ENCODE measurements at places on chromosomes 2 and 18.

DNA sequence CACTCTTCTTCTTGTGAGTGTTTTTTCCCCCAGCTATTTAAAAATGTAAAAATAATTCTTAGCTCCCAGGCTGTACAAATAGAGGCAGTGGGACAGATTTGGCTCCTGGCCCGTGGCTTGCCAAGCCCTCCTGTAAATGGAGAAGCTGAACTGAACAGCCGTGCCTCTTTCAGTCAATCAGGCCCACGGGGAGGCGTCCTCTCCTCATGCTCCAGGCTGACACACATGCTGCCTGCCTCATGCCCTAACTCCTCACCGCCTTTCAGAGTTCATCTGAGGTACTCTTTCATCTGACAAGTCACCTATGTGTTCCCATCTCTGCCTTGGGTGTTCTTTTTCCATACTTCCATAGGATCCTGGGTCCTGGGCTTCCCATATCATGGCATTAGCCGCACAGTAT is 58.9 kb downstream of the BMP10 start:
- DNase-seq: peak; percentile 51

GRCh38 chr18:46169464-46169941 is 65.3 kb downstream of the HAUS1 start:
- no peak for DNase-seq

DNA sequence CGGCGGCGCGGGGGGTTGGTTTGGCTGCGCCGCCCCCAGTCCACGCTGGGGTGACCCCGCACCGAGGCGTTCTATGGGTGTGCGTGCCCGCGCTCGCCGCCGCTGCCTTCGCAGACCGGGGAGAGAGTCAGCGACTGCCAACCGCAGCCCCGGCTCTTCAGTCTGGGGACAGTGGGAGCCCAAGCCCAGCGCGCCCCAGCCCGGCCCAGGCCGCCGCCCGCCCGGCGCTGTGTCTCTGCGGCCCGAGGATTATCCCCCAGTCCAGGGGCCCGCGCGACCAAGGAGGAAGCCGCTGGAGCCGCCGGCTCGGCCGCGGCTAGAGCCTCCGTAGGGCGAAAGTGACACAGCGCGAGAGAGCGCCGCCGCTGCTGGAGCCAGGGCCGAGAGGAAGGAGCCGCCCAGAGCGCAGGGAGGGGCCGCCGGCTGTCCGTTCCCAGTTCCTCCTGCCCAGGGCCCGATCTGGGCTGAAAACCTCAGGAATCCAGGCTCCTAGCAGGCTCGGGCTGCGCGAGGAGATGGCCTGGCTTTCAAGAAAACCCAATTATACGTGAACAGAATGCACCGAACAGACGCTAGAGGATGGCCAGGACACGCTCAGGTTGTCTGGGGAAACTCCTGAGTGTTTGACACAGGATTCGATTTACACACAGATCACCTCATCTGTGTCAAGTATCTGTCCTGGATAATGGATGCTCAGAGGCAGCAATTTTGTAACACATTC is 2.4 kb downstream of the CTIF start:
- DNase-seq: peak; percentile 77

DNA sequence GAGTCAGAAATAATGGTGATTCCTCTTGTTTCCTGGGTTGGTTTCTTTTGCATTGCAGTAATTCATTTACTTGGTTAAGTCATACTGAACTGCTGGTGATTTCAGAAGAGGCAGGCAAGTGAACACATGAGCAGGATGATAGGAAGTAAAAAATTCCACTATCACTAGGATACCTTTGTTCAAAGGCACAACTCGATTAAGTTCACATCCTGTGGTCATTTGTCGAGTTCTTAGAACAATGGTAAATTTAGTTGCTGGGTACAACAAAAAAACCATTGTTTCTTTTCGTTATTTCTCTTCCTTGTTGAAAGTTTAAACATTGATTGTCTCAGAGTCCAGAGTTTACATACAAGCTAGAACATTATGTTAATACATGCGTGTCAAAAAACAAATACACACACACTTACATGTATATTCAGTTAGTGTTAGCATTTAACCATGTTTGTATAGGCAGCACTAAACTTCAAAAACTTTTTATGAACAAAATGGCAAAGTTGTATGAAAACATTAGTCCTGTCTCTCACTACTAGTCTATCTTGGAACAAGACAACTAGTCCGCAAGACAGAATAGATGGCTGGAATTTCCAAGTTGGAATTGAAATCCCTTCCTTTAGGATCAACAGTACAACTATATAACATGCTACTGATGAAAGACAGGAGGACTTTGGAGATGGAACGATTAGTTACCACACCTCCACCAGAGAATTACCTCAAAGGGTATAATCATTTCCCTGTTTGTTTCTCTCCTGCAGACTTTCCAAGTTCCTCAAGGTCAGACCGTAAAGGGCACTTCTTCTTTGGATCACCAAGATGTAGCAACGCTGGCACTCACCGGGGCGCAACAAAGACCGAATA is 26.2 kb downstream of the STK39 start:
- no peak for DNase-seq
